Esophagus squamous epithelium (tissue), 5 donors: ENCODE measurements at places on chromosomes 2 and 18.

DNA sequence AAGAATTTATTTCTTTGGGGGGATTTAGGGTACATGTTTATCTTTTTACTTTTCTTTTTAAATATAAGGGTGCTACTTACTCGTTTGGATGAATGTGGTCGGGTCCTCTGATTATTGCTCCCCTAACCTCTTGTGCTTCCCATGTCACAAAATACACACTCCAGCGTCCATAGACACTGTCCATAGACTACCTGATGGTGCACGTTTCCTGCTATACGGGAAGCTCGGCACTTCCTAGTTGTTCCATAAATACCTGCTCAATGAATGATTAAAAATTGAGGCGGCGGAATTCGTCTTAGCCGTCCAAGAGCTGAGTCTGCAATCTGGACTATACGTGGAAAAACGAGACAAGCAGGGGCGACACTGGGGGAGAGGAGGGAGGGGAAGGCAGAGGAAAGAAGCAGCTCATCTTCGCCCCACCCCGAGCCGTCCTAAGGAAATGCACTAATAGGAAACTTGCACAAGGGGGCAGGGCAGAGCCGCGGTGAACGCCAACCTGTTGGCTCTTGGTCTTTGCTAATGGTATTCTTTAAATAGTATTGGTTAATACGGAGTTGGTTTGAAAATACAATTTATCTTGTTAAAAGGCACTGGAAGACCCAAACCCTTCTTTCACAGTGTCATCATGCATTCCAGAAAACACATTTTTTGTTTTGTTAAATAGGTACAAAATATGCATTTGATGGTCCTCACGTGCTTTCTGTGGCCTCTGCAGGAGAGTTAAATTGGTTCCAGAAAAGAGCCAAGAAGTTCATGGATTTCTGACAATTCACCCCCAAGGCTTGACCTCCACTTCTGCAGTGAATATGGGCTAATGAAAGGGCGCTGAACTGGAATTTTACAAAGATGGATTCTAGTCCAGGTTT lies 73.0 kb upstream of the KCTD1 start:
- H3K4me1 ChIP-seq, result no peaks in the 10 kb centered on the region
- peak overlapping the region; percentile 53 for H3K4me3 ChIP-seq
- DNase-seq, result no peak
- H3K27me3 ChIP-seq, result no peaks in the 10 kb centered on the region

DNA sequence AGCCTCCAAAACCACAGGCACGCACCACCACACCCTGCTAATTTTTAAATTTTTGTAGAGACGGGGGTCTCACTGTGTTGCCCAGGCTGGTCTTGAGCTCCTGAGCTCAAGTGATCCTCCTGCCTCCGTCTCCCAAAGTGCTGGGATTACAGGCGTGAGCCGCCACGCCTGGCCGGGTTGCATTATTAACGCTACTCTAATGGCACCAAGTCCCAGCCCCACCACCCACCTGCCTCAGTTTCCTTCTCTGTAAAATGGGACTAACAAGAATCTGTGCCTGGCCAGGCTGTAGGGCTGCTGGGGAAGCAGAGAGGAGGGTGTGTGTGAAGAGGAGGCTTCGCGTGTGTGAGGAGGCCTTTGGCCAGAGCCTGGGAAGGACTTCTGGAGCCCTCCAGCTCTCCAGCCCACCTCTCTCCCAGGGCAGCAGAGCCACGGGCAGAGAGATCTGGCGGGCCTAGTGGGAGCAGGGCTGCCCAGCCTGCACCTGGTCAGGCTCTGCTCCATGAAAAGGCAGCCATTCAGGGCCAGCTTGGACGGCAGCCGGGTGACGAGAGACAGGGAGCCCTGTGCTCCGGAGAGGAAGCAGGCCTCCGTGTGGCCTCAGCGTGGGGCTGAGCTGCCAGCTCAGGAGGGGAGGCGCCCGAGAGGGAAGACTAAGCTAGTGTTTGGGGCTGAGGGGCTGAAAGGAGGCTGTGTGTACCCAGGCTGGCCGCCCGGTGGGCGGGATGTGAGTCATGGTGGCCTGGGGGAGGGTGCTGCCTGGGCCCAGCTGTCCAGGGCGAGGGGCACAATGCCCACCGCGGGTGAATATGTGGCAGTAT lies 7.4 kb upstream of the B3GNT7 start:
- no peak overlapping the region for H3K27ac ChIP-seq
- H3K36me3 ChIP-seq, result no peaks in the 10 kb centered on the region
- H3K4me3 ChIP-seq, result no peak overlapping the region

DNA sequence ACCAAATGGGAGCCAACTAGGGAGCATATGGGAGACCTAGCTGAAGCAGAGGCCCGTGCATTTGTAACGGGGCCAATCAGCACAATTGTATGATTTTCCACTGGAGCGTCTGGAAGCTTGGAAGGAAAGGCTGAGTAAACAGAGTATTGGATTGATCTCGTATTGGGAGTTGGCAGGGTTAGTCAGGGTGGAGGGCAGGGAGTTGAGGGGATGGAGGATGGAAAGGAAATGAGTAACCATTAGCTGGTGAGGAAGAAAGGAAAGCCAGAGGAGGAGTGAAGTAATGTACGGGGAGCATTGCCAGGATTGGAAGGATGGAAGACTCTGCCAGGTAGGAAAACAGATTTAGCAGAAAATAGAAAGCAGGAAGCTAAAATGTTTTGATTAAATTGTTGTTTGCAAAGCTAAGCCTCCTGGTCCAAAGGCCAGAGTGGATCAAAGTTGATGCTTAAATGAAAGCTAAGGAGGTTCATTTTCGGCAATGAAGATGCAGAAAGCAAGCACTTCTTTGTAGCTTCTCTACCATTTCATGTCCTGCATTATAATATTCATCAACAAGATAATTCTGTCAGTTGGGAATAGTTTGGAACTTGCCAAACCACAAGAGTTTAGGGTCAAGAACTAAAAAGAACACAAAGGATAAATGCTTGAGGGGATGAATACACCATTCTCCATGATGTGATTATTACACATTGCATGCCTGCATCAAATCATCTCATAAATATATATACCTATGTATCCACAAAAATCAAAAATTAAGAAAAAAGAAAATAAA lies 75.6 kb upstream of the TTN start:
- peaks cover 2% of the 10 kb centered on the region for H3K4me1 ChIP-seq
- DNase-seq, result no peak
- no peaks in the 10 kb centered on the region for H3K27me3 ChIP-seq
- H3K36me3 ChIP-seq, result no peaks in the 10 kb centered on the region

- H3K36me3 ChIP-seq, result peaks cover 38% of the 10 kb centered on the region
- peak overlapping the region; percentile 98 for H3K4me3 ChIP-seq
- H3K27ac ChIP-seq, result peak overlapping the region; percentile 92
- no peaks in the 10 kb centered on the region for H3K27me3 ChIP-seq
- peaks cover 11% of the 10 kb centered on the region for H3K4me1 ChIP-seq
These were observed 606 bp downstream of the AGBL5 start for GRCh38 chr2:27051902-27052645.

DNA sequence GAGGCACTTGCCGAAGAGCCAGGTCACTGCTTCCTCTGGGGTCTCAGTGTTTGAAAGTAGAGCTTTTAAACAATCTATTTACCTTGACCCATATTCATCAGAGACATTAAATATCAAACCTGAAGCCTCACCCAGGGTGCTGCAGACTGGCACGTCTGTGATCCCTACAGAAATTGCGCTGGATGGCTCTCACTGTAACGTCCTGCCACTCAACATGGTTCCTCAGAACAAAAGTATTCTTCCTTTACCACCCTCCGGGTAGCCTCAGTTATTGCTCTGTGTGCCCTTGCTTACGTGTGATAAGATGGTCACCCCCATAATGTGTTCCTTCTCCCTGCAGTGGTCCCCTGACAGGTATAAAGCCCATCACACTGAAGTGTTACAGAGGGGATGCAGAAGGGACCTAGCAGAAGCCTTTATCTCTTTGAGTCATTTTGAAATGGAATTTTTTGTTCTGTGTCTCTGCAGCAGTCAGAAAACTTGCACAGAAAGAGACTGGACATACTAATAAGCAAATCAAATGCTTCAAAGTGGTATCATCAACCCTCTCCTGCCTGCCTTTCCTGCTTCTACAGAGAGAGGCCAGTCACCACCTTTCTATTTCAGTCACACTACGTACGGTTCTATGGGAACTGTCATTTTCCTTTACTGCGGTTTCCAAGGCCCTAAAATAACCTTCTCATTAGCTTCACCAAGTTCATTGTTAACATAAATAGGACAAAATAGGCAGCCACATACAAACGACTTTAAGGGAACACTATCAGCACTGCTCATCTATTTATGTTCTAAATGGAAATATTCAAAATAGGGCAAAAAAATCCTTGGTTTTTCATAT lies 86.8 kb downstream of the METTL8 start:
- DNase-seq, result no peak
- H3K27me3 ChIP-seq, result no peaks in the 10 kb centered on the region
- no peak overlapping the region for H3K27ac ChIP-seq
- peaks cover 11% of the 10 kb centered on the region for H3K4me1 ChIP-seq
- H3K36me3 ChIP-seq, result no peaks in the 10 kb centered on the region
- H3K4me3 ChIP-seq, result no peak overlapping the region

DNA sequence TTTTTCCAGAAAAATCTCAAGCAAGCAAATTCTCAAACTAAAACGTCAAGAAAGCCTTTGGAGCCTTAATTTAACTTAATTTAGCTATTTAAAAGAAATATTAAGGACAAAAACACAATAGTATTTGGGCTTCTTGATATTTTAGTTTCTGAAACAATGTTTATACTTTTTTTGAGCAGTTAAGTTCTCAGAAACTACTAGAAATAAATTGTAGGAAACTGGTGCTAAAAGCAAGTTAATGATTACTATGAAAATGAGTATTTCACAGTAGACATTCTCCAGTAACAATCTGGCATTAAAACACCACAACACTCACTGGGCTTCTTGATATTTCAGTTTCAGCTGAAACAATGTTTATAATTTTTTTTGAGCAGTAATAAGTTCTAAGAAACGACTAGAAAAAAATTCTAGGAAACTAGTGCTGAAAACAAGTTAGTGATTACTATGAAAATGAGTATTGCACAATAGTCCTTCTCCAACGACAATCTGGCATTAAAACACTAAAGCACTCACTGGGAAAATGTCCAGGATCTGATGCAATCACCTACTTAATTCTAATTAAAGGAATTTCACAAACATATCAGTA lies 45.1 kb downstream of the TRAK2 start:
- DNase-seq, result no peak
- H3K27ac ChIP-seq, result no peak overlapping the region
- H3K27me3 ChIP-seq, result no peaks in the 10 kb centered on the region
